ENCODE measurements at places on chromosomes 1 and 21.

DNA sequence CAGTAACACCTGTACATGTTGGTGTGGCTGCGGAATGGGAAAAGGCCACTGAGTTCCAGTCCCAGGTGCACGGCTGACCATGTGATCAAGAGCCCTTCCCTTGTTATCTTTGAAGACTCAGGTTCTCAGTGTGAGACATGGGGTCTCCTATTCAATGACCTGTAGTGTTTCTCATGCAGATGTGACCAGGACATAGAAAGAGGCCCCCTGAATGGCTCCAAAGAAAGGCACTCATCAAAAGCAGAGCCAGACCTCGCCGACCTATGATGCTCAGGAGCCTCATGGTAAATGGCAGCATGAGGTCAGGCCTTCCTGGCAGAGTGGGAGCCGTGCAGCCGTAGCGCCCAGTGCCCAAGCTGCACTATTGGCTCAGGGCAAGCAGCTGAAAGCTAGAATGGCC, 42.3 kb upstream of the HAO2 start:
- no peak for DNase-seq

DNA sequence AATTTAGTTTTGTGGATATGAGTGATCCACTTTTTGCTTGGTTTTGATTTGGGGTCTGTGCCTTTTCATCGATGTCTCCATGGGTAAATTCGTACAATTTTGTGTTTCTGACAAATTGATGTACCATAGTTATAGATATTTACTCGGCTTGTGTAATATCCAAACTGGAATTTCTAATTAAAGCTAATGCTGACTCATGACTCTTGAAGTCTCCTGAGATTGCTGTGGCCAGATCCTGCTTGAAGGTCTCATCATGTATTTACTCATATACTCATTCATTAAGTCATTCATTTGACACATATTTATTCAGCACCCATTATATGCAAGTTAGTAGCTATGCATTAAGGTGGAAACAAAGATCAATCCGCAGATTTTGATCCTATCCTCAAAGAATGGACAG, 423.2 kb downstream of the RWDD3 start:
- DNase-seq: no peak

- DNase-seq: peak; percentile 4
These were observed 157.2 kb upstream of the KAZN start for GRCh38 chr1:14441302-14441741.

DNA sequence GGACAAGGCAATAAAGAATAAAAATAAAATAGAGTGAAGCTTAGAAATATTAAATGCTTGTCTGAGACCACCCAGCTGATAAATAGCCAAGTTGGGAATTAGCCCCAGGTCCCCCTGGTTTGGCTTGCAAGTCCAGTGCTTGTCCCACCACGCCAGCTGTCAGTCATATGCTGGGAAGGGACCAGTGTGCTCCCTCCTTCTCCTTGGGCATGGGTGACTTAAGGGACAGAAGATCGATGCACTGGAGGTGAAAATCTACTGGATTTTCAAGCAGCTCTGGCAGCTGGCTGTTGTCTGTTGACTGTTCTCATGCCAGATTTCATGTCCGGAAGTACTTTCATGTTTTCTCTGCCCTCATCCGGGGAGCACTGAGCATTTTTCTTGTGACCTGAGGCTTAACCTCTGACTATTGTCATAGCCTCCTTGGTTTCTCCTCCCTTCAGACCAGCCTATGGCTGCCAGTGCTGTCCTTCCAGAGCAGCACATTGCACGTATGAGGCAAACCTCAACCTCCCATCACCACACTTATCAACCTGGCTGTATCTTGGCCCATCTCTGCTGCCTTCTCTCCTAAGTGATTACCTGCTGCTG, 12.4 kb downstream of the LMOD1 start:
- peak; percentile 13 for DNase-seq

GRCh38 chr21:35857095-35857494, 203.2 kb downstream of the SETD4 start:
- DNase-seq: no peak

- DNase-seq: no peak
These were observed 4.1 kb upstream of the ANGPTL1 start for GRCh38 chr1:178874966-178875365.

DNA sequence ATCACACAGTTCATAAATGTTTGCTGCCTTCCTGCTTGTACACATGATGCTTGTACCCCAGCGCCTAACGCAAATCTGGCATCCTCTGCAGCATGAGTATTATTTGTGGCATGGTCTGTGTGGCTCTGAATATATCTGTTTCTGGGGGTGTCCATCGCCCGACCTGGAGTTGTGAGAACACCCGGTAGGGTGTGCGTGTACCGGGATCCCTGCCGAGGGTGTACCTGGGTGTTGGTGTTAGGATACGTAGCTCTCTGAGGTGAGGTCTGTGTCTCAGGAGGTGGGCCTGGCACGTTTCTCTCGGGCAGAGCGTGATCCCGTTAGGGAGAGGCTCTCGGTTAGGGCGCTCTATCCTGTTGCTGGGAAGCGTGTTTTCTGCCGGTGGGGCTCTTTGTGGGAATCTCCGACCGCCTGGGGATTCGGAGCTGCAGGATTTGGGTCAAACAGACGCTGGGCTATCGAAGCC, 10.4 kb upstream of the CDC20 start:
- DNase-seq: peak; percentile 63

GRCh38 chr1:39321979-39322378, 117.5 kb downstream of the MACF1 start:
- no peak for DNase-seq

DNA sequence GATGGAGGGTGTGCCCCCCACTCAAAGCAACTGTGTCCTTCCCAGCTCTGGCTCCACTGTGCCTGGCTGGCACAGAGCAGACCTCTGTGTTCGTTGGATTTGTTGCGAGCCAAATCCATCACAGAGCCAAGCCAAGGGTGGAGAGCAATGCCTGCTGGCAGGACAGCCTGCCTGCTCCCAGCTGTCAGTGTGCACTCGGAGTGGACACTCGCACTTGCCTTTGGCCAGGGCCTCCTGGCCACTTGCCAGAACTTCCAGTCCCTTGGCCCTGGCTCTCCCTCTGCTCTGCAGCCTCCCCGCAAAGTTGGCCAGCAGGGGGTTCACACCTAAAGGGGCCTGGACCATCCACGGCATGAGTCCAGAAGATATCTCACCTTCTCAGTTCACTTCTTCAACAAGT, 16.4 kb downstream of the HEYL start:
- DNase-seq: no peak

DNA sequence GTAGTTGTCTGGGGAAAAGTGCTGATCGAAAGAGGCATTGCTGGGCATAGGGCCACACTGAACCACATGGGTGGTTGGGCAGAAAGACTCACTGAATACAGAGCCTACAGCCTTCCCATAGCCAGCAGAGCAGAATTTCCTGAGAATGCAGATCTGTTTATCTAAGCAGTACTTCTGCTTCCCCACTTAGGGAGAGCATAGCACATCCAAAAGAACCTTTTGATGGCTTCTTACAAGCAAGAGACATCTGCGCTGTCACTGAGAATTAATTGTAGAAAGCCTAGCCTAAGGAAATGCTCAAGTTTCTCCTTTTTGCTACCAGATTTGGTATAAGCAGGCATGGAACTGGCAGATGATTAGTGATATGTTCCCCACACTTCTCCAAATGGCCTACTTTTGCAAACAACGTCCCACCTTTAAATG, 13.0 kb upstream of the KLHDC8A start:
- DNase-seq: no peak

DNA sequence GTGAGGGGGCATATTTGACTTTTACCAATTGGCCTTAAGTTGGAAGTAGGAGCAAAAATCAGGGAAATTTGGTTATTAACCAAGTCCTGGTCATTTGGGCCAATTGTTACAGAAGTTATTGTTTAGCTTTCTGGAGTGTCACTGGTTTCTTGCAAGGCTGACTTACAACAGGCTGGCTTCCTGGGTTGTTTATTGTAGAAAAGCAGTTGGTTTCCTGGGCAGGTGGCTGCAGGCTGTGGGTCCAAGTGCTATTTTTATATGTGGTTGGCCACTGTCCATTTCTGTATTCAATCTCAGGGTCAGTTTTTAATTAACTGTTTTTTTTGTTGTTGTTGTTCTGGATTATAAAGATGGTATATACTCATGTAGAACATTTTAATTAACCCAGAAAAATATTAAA, 174.1 kb downstream of the KCNJ6 start:
- DNase-seq: no peak

GRCh38 chr21:18340387-18340942, 63.1 kb downstream of the TMPRSS15 start:
- no peak for DNase-seq

- peak; percentile 66 for DNase-seq
These were observed 15.9 kb upstream of the SPOCD1 start for GRCh38 chr1:31831397-31832378.

GRCh38 chr1:33363021-33363420, 42.1 kb upstream of the A3GALT2 start:
- DNase-seq: no peak

DNA sequence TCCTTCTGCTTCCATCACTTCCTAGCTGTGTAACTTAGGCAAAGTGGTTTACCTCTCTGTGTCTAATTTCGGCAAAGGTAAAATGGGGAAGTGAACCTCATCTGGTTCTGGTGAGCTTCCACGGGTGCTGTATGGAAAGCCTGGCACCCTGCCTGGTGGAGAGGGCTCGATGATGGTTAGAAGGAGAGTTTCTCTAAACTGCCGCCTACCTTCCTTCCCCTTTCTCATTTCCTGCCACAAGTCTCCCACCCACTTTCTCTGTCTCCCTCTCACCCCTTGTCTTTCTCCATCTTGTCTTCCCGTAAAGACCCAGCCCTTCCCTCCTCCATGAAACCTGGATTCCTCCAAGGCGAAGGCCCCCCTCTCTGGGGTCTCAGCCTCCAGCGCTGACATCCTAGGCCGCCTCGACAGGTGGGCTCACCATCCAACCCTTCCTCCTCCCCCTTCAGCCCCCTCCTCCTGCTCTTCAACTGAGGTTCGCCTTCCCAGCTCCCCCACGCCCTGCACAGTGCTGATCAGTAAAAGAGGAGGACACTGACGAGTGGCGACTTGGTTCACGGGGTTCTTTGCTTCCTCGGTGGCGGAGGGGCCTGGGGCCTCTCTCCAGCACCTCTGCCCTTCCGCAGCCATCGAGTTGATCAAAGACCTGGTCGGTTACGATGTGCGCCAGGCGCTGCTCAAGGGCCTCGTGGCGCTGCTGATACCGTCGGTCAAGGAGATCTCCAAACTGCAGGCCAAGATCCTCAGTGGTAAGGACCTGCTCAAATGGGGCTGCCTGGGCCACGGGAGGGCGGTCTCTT, 7.3 kb downstream of the RNU5D-1 start:
- no peak for DNase-seq

GRCh38 chr1:39491146-39491921, at the start of gene BMP8A:
BMP8A (plus strand) TSS chr1:39491636; CDS start chr1:39491992, 356 bp downstream.
- peak; percentile 62 for DNase-seq

- DNase-seq: no peak
These were observed at the start of gene CCDC17 for GRCh38 chr1:45623972-45624371. CCDC17 (minus strand) TSS chr1:45624054; CDS start chr1:45623909, 145 bp downstream.

DNA sequence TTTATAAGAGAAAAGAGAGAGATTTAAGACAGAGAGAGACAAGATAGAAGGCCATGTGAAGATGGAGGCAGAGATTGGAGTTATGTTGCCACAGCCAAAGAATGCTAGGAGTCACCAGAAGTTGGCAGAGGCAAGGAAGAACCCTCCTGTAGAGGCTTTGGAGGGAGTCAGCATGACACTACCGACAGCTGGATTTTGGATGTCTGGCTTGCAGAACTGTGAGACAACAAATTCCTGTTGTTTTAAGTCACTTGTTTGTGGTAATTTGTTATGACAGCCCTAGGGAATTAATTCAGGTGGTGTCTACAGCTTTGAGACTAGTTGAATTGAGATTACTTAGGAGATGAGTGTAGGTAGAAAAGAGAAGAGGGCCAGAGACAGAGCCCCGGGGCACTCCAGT, 158.5 kb downstream of the DNM3 start:
- DNase-seq: peak; percentile 41

GRCh38 chr1:2334366-2334765, 57.0 kb downstream of the MORN1 start:
- DNase-seq: no peak

GRCh38 chr1:87840767-87841166, 512.1 kb downstream of the LMO4 start:
- DNase-seq: no peak
